ENCODE measurements at places on chromosomes 1 and 21. TPM values are rescaled to one million over a fixed set of nuclear protein-coding genes. Genes with fewer than 3 reads are reported as not detected.

DNA sequence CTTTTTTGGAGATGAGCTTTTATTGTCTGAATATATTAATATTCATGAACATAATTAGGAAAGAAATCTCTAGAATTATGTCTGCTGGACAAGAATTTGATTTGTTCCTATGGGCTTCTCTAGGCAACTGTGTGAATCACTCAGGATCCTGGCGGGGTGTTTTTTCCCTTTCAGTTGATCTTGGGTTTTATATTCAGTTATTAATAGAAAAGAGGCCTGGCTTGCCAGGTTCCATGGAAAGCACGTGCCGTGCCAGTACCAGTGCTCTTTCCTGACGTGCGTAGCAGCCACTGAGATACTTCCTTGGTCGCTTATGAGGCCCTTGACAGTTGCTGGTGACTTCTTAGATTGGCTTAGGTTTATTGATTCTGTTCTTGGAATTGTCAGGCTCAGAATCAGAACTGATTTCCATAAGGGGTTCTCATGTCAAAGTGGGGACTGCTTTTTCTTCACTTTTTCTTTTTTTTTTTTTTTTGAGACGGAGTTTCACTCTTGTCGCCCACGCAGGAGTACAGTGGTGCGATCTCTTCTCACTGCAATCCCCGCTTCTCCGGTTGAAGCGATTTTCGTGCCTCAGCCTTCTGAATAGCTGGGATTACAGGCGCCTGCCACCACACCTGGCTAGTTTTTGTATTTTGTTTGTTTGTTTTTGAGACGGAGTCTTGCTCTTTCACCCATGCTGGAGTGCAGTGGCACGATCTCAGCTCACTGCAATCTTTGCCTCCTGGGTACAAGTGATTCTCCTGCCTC lies 48.7 kb upstream of the KIF1B start:
- H3K27ac ChIP-seq = no peak overlapping the region
- DNase-seq = no peak
- H3K4me1 ChIP-seq = no peaks in the 10 kb centered on the region

DNA sequence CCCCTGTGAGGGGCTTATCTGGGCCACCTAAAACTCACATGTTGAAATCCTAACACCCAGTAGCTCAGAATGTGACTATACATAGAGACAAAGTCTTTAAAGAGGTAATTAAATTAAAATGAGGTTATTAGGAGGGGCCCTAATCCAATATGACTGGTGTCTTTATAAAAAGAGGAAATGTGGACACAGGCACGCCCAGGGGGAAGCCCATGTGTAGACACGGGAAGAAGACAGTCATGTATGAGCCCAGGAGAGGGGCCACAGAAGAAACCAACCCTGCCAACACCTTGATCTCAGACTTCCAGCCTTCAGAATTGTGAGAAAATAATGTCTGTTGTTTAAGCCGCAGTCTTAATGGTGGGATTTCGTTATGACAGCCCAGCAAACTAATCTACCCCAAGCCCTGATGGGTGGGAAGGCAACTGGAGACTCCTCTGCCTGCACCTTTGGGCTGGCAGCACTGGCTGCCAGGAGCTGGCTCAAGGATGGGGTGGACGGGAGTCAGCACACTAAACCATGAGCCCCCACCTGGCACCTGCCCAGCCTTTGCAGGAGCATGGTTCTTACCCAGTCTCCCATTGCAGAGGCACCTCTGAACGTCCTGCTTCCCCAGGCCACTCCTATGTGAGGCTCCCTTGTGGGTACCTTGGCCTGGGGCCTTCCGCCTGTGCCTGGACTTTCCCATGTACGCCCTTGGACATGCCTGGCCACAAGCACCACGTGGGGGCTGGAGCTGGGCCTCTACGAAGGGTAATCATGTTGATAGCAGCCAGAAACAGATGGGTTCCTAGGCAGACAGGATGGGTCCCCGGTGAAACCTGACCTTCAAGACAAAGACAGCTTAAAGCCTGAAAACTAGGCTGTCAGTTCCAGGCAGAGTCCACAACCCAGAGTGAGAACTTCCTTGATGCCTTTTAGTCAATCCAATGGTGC lies 57.1 kb upstream of the DMRTB1 start:
- H3K27ac ChIP-seq = no peak overlapping the region
- no peaks in the 10 kb centered on the region for H3K36me3 ChIP-seq
- no peak for DNase-seq
- H3K4me1 ChIP-seq = no peaks in the 10 kb centered on the region

- no peak overlapping the region for H3K4me3 ChIP-seq
- H3K27me3 ChIP-seq = peaks cover 3% of the 10 kb centered on the region
- no peaks in the 10 kb centered on the region for H3K4me1 ChIP-seq
- H3K27ac ChIP-seq = no peak overlapping the region
These were observed 277.0 kb downstream of the PTPRU start for GRCh38 chr1:29513357-29513756.

GRCh38 chr1:173175514-173176145 lies 31.5 kb downstream of the TNFSF4 start:
- H3K4me3 ChIP-seq = no peak overlapping the region
- DNase-seq = no peak
- H3K27ac ChIP-seq = no peak overlapping the region
- H3K4me1 ChIP-seq = no peaks in the 10 kb centered on the region
- H3K36me3 ChIP-seq = no peaks in the 10 kb centered on the region
- no peaks in the 10 kb centered on the region for H3K27me3 ChIP-seq

DNA sequence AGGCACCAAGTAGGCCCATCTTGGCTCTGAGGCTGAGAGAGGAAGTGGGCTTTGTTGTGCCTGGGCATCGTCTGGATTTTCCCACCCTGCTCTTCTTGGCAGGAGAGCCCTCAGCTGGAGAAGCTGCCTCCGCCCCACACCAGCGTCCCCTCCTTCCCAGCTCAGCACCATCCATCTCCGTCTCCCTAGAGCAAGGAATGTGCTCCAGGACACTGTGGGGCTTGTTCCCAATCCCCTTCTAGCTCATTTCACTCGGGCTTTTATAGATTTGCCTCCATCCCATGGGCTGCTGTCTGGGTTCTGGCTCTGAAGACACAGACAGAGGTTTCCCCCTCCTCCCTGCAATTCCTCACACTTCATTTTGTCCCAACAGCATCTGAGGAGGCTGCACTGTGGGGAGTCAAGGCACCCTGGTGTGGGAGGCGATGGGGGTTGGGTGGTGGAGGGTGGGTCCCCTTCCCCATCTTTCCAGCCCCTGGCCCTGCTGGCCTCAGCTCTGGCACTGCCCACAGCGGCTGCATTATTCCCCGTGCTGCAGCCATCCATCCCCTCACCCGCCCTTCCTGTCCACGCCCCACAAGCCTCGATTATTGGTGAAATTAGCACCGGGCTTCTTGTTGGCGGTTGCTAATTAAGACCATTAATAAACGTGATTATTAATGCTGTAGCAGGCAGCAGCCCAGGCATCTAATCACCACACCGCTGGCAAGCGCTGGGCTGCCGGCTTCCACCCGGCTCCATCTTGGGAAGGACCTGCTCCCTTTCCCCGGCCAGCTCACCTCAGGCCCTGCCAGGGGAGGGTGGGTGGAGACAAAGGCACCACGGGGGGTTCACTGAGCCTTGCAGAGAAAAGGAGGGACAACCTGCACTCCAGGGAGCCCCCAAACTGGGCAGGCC lies 21.7 kb downstream of the RHBG start:
- no peak overlapping the region for H3K27ac ChIP-seq
- no peaks in the 10 kb centered on the region for H3K36me3 ChIP-seq
- DNase-seq = no peak
- H3K4me1 ChIP-seq = peaks cover 8% of the 10 kb centered on the region

- H3K4me1 ChIP-seq = no peaks in the 10 kb centered on the region
- no peak overlapping the region for H3K27ac ChIP-seq
- H3K4me3 ChIP-seq = no peak overlapping the region
- H3K36me3 ChIP-seq = no peaks in the 10 kb centered on the region
- DNase-seq = no peak
- H3K27me3 ChIP-seq = no peaks in the 10 kb centered on the region
These were observed 15.4 kb upstream of the UTS2 start for GRCh38 chr1:7868070-7868780.

Gene SPATA21
- not detected for total RNA-seq

Gene ATAD3C
- total RNA-seq = 0.28 TPM

DNA sequence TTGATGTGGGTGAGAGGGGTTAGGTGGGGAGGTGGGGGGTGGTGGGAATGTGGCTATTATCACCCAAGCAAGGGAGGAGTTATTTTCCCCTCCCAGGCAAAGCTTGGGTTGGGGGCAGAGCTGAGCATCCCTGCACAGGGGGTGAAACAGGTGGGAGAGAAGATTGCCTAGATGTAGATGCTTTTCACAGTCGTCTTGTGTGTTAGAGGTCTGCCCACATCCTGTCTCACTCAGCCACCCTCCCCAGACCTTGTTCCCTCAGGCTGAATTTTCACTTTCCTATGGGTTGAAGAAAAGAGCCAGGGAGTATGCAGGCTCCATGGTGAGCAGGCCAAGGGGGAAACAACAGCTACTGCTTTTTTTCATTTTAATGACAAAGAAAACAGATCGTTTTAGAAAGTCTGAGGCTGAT lies 223.5 kb downstream of the KIF26B start:
- no peak overlapping the region for H3K4me3 ChIP-seq
- no peak for DNase-seq
- H3K4me1 ChIP-seq = no peaks in the 10 kb centered on the region
- H3K27ac ChIP-seq = no peak overlapping the region
- H3K27me3 ChIP-seq = no peaks in the 10 kb centered on the region
- no peaks in the 10 kb centered on the region for H3K36me3 ChIP-seq

Gene KIF26B
- 0.03 TPM for total RNA-seq

GRCh38 chr1:167509587-167509986 lies 8.7 kb downstream of the CD247 start:
- H3K27me3 ChIP-seq = no peaks in the 10 kb centered on the region
- peak overlapping the region; percentile 89 for H3K4me3 ChIP-seq
- H3K4me1 ChIP-seq = peaks cover 85% of the 10 kb centered on the region

Gene S100B
- total RNA-seq = 0.52 TPM

GRCh38 chr1:156668801-156669637 lies 8.2 kb downstream of the NES start:
- no peak overlapping the region for H3K27ac ChIP-seq
- H3K4me3 ChIP-seq = no peak overlapping the region
- no peaks in the 10 kb centered on the region for H3K27me3 ChIP-seq
- no peaks in the 10 kb centered on the region for H3K4me1 ChIP-seq
- no peak for DNase-seq
- H3K36me3 ChIP-seq = no peaks in the 10 kb centered on the region

Gene TFAP2E
- total RNA-seq = 3.8 TPM

DNA sequence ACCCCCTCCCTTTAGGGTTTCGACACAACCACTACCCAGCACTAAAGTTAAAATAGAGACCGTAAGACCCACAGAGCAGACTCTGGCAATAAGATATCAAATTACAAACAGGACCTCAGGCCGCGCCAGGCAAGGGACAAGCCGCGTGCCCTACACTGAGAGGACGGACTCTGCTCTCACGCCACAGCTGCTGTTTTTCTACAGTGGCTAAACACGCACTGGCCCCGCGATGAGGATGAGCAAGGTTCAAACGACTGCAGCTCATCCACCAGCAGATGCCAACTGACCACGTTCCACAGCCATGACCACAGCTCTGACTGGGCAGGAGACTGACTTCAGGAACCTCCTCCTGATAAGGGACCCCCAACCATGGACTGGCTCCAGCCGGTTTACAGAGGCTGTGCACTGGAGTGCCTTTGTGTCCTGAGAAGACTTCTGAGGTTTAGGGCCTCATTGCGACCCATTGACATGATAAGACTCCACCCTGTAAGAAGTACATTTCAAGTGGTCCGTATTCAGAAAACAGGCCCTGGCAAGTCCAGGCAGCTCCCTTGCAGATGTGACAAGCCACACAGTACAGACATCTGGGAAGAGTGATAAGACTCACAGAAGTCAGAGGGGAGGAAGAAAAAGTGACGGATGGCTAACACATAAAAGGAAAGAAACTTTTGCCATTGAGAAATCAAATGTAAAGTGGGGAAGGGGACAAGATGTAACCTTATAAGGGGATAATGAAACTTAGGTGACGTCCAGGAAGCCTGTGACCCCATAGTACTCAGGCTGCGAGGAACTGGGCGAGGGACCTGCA lies 1.5 kb upstream of the KRTAP10-6 start:
- H3K27me3 ChIP-seq = peaks cover 3% of the 10 kb centered on the region
- H3K36me3 ChIP-seq = no peaks in the 10 kb centered on the region
- DNase-seq = no peak

GRCh38 chr1:108826081-108826635 lies 30.7 kb downstream of the AKNAD1 start:
- no peak for DNase-seq
- H3K4me3 ChIP-seq = no peak overlapping the region

DNA sequence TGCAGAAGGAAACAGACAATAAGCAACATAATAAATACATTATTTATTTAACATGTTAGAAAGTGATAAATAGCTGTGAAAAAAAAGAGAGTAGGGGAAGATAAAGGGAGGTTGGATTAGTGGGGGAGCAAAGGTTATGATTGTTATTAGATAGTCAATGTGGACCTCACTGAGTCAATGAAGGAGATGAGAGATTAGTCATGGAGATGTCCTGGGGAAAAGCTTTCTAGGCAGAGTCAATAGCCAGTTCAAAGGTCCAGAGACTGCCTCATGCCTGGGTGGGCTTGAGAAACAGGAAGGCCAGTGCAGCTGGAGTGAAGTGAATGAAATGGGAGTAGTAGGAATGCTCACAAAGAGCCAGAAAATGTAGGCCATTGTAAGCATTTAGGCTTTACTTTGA lies 187.1 kb upstream of the CACYBP start:
- DNase-seq = no peak
- H3K36me3 ChIP-seq = no peaks in the 10 kb centered on the region
- no peak overlapping the region for H3K4me3 ChIP-seq
- H3K4me1 ChIP-seq = no peaks in the 10 kb centered on the region
- H3K27me3 ChIP-seq = no peaks in the 10 kb centered on the region

DNA sequence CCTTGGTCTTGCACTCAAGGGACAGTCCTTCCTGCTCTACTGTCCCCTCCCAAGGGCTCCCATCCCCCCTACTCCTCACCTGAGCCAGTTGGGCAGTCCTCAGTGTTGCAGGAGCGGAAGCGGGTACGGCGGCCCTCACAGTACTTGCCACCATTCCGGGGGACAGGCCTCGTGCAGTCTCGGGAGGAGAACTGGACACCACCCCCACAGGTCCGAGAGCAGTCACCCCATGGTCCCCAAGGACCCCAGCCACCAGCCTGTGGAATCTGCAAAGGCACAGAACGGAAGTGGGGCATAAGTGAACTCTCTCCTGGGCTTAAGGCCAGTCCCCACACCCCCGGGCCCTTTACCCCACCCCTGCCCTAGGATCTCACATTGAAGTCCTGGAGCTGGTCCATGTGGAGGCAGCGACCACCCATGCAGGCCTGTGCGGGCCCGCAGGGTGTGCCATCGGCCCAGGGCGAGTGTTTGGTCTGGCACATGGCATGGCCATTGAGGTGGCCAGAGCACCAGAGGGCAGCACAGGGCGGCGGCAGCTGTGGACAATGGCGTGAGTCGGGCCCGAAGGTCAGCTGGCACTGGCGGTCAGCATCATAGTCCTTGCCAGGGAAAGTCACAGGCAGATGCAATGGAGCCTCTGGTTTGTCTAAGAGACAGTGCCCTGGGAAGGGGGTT lies 5.2 kb downstream of the ADAMTS4 start:
- no peak overlapping the region for H3K4me3 ChIP-seq
- no peaks in the 10 kb centered on the region for H3K27me3 ChIP-seq
- no peaks in the 10 kb centered on the region for H3K36me3 ChIP-seq
- no peak overlapping the region for H3K27ac ChIP-seq
- H3K4me1 ChIP-seq = peaks cover 62% of the 10 kb centered on the region

- peak overlapping the region; percentile 75 for H3K4me3 ChIP-seq
- no peaks in the 10 kb centered on the region for H3K27me3 ChIP-seq
- H3K27ac ChIP-seq = peak overlapping the region; percentile 64
- H3K4me1 ChIP-seq = peaks cover 12% of the 10 kb centered on the region
- no peaks in the 10 kb centered on the region for H3K36me3 ChIP-seq
These were observed 111.2 kb upstream of the NBPF11 start for GRCh38 chr1:148263128-148263905.

GRCh38 chr1:235317168-235317567 lies 10.8 kb downstream of the ARID4B start:
- H3K4me1 ChIP-seq = peaks cover 51% of the 10 kb centered on the region
- no peak overlapping the region for H3K27ac ChIP-seq
- peaks cover 22% of the 10 kb centered on the region for H3K36me3 ChIP-seq
- no peak for DNase-seq
- H3K27me3 ChIP-seq = no peaks in the 10 kb centered on the region

Gene SAMD11
- not detected for total RNA-seq
